BE2C (cell line): ENCODE measurements at places on chromosomes 5 and 9.

GRCh38 chr5:50873595-50874277, 207.3 kb downstream of the PARP8 start:
- no peak for DNase-seq

DNA sequence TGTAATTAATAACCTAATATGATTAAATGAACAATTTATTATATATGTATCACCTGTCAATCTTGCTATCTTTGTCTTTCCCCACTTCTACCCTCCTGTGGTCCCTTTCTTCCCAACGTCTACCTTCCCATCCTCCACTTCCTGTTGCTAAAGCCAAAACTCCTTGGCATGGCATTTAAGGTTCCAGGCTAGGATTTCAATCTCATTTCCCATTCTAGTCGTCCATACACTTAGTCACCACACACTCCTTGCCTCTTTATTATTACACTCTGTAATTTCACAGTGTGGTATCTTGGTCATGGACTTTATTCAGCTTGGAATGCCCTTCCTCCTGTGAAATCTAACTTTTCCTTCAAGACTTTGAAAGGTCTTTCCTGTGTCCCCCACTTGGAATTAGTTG, 115.3 kb downstream of the SEMA6A start:
- no peak for DNase-seq

DNA sequence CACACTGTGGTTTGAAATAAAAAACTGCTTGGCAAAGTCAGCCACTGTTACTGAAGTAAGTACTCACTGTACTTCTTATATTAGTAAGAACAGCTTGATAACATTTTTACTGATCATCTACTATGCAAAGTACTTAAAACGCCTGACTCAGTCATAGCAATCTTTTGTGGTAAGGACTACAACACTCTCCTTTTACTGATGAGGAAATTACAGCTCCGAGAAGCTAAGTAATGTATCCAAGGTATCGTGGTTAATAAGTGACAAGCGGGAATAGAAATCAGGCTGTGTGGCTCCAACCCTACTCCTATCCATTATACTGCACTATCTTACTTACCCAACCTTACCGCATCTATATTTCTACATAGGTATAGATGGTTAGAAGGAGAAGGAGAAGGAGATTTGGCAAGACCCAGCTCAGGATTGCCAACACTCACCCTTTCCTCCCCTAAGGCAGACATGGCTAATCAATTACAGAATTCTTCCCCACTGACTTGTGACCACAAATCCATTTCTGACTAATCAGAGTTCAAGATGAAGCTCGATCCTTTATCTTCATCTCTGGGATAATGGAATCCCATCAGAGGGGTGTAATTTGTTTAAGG, 281.4 kb downstream of the SPOCK1 start:
- DNase-seq = no peak

GRCh38 chr5:168676501-168676900, 97.3 kb upstream of the PANK3 start:
- no peak for DNase-seq

GRCh38 chr9:116447934-116448333, 239.2 kb upstream of the TRIM32 start:
- no peak for DNase-seq

DNA sequence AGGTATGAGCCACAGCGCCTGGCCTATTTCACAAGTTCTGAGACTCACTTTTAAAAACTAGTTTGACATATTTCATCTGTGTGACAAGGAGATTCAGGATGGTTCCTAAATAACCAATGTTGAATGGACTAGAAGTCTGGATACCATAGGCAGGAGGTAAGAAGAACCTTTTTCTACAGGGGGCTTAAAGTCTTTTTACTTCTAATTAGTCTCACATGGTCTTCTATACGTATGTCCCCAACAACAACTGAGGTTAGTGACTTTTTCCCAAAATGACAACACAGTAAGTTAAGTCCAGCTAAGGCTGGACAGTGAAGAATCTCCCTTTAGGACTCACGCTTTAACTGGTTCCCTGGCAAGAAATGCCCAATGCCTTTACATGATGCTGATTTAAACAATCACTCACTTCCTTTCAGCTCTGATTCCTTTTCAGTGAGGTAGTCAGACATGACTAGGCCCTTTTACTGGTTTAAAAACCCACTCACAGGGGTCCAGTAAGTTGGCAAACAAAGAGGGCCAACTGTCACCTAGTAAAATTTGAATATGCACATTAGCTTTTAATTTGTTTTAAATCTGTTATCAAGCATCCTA, 12.1 kb upstream of the HAUS6 start:
- no peak for DNase-seq

GRCh38 chr5:123819833-123820232, 307.9 kb downstream of the CSNK1G3 start:
- no peak for DNase-seq

GRCh38 chr9:20178197-20178596, 389.4 kb upstream of the SLC24A2 start:
- DNase-seq = no peak

DNA sequence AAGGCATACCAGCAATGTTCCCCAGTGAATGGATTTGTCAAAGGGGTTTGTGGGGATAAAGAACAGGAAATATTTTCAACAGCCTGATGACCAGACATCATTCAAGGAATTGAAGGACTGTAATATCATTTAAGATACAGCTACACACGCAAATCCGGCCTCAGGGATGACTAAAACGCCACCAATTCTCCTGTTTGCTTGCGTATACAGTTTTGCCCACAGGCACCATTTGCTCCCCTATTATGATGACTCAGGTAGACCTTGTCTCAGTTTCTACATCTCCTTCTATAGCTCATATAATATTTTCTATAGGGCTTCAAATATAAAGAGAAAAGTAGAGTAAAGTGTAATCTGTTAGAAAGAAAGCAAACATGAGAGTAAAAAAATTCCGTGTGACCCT, 29.7 kb upstream of the ITGA1 start:
- DNase-seq = no peak

DNA sequence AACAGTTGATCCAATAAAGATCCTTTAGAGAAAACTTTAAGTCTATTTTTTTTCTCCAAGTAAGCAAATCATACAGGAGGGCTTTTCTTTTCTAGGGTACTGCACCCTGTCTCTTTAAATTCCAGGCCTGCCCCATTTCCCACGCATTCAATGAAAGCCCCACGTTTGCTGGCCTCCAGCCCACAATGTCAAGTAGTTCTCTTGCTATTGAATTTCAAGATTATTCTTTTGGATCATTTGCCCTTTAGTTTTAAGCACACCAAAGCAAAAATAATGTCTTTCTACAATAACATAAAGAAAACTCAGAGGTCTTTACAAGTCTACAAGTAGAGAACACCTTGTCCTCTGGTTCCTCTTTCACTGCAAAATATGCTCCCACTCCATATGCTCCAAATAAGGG, 15.6 kb downstream of the MLLT3 start:
- DNase-seq = no peak

GRCh38 chr9:89662718-89663613, 58.2 kb downstream of the GADD45G start:
- no peak for DNase-seq

DNA sequence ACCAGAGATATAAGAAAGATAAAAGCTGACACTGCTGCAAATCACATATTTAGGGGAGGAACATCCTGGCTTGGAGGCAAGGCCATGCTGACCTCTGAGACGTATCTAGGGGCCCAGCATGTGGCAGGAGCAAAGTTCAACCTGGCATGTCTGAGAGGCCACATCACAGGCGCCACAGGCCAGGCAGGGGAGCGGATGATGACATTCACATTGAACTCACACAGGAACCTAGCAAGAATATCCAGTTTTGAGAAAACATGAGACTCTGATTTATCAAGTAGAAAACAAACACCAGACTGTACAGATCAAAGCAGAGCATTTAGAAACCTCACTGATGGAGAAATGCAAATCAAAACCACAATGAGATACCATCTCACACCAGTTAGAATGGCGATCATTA, 64.2 kb upstream of the STK32A start:
- no peak for DNase-seq

DNA sequence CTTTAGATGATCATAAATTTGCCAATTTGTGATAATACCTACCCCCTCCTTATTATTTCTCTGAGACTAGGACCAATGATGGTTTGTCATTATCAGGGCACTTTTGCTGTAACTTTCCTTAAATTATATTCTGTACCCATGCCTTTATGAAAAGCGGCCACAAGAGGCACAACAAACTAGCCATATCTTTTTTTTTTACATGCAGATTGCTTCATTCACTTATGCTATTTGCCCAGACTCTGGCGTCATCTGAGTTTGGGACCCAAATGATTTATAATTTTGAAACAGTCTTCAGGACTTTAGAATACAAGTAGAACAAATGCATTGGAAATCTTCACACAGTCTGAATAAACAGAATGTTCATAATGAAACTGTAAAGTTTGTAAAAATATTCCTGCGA, 408.1 kb downstream of the MAT2B start:
- DNase-seq = no peak

GRCh38 chr9:83142389-83142788, 79.4 kb upstream of the RASEF start:
- no peak for DNase-seq

- no peak for DNase-seq
Observed at GRCh38 chr5:119357270-119357669, 1.5 kb downstream of the TNFAIP8 start.

DNA sequence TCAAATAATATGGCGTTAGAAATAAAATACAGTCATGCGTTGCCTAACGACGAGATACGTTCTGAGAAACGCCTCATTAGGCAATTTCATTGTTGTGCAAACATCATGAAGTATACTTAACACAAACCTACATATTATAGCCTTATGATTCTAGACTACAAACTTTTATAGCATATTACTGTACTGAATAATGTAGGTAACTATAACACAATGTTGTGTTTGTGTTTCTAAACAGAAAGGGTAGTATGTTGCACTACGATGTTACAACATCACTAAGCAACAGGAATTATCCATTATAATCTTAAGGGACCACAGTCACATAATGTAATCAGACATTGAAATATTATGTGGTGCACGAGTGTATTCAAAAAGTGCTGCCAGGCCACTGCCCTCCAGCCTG, 3.0 kb upstream of the SMC2 start:
- no peak for DNase-seq

DNA sequence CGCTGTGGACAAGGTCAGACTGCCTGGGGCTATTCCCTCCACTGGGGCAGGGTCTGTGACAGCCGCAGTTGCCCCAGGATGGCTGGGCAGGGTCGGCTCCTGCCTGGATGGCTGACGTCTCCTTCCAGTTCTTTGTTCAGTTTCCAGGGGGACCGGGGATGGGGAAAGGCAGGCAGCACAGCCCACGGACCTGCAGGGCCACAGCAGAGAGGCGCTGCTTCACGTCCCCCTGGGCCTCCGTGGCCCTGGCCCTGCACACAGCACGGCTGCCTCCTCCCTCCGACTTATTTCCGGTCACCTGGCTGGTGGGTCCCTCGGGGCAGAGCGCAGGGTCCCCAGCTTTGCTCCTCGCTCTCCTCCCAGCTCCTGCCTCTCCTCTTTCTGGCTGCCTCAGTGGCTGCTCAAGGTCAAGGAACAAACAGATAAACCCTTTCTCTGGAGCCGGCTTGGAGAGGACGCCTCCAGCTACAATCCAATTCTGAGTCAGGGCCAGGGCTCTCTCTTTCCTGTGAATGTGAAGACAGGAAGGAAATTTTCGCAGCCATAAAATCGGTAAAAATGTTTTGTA, 169.7 kb downstream of the C9orf50 start:
- DNase-seq = no peak

GRCh38 chr9:34451135-34451534, 7.2 kb downstream of the FAM219A start:
- no peak for DNase-seq

DNA sequence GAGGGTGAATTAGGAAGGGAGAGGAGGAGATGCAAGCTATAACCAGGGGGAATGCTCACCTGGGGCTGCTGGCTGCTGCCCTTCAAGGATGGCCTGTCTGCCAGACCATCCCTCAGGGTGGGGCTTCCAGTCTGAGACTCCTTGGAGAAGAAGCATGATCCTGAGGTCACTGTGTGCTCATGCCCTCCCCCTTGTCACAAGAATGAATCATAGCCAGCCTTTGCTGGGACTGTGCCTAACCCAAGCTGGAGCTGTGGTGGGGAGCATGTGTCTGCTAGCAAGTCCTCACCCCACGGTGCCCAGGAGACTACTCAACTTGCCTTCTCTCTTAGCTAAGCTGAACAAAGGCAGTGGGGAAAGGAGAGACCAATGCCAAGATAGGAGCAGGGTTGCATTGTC, 463.6 kb downstream of the SPOCK1 start:
- DNase-seq = no peak

GRCh38 chr5:158537366-158537765, 562.4 kb downstream of the EBF1 start:
- DNase-seq = no peak

DNA sequence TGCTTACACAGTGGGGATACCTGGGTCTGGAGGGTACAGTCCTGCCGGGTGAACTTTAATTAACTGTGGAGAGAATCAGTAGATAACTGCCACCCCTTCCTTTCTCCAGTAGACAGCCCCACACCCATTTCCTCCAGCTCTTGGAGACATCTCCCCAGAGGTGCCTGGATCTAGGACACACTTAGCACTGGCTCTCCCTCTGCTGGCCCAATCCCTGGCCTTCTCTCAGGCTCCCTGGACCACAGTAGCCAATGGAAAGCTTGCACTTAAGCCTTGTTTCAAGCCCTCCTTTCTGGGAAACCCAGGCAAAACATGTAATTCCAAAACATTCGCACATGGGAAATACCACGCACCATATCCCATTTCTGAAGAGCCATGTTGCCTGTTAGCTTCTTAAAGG, 169.2 kb upstream of the GAS1 start:
- DNase-seq = no peak

GRCh38 chr5:6705959-6706358, 7.3 kb upstream of the TENT4A start:
- DNase-seq = no peak

DNA sequence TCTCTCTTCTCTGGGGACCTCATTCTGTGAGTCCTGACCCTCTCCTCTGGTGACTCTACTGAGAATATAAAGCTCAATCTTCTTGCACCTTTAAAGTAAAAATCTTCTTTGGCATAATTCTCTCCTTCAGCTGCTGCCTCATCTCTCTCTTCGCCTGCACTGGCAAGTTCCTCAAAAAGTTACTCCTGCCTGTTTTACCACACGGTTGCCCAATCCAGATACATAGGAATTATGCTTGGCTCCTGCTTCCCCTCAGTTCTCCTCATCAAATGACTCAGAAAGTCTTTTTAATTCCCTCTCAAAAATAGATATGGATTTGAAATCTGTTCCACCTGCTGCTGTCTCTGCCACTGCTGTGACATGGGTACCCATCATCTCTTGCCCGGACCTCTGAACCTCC, 14.4 kb upstream of the HRCT1 start:
- DNase-seq = no peak

- peak; percentile 66 for DNase-seq
Observed at GRCh38 chr9:83706676-83707517, 861 bp downstream of the UBQLN1 start.

- DNase-seq = no peak
Observed at GRCh38 chr5:15365070-15365469, 134.9 kb upstream of the FBXL7 start.
